Cardiac fibroblast (primary cell): ENCODE measurements at places on chromosomes 6 and 20.

DNA sequence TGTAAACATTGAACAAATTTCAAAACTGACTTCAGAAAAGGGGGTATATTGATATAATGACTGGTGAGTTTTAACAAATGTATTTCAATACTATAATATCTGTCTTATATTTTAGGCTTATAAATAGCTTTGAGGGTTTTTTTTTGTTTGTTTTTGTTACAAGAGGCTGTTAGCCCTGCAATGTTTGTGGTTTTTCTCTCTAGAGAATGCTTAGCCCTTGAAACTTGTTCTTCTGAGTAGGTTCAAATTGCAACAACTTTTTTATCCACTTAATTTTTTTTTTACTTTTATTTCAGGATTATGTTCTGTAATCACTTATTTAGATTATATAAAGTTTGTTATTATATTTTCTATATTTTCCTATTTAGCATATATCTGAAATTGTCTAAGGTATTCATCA, 333.2 kb downstream of the RIMS1 start:
- no peak for DNase-seq

GRCh38 chr6:88301256-88301655, 135.1 kb upstream of the CNR1 start:
- DNase-seq = no peak

DNA sequence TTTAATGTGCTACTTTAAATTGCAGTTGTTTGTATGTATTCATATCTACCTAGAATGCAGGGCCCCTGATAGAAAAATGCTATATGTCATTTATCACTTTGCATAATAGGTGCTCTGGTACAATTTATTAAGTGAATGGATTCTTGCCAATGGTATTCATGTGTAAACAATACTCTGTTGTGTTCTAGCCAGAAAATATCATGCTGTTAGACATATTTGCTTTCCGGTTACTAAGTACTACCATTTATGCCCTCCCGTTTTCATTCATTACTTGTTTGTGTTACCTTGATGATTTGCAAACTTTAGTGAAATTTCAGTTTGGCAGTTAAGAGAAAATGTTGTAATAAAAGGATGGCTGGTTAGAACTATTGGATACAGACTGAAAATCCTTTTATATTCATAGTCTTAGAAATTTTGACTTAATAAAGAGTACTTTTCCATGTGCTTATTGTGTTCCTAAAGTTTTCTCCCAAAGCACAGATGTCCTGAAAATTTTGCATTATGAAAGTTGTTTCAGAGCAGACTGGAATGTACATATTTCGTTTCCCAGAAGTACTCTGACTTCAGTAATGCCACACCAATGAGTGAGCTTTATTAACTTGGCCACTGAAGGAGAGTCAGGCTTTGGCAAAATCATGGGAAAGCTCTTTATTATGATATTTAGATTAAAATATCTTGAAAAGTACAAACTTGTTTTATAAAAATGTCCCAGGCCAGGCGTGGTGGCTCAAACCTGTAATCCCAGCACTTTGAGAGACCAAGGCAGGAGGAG, 31.5 kb downstream of the RPF2 start:
- peak; percentile 21 for DNase-seq

GRCh38 chr20:25699914-25700313, 3.3 kb upstream of the ZNF337 start:
- peak; percentile 46 for DNase-seq

DNA sequence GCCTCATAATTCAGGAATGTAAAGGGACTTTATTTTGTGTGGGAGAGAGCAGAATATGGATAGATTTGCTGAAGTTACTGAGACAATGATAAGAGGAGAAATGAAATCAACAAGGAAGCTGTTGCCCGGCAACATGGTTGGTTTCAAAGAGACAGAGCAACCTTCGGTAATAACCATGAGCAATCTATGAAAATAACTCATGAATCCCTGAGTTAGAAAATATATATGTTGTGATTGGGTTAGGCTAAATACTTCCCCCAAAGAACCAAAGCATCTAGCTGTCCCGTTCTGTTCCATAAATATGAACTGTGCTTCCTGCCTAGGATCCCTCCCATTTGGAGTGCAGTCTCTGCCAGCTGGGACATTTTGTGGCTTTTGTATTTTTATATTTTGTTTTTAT, 23.1 kb downstream of the SERPINB1 start:
- DNase-seq = peak; percentile 69

DNA sequence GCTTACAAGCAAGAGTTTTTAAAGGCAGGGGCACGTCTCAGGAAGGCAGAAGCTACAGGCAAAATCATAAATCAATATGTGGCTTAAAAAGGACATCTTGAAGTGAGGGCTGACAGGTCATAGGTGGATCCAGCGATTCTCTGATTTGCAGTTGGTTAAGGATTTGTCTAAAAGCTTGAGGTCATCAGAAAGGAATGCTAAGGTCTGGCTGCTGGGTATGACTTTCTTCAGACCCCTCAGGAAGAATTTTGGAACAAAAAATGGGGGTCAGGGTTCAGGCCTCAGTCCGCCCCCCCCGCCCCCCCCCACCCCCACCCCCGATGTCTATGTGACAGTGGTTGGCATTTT, 261.9 kb downstream of the CDH4 start:
- no peak for DNase-seq

GRCh38 chr20:59429396-59429795, 129.0 kb downstream of the EDN3 start:
- no peak for DNase-seq

- DNase-seq = peak; percentile 97
Observed at GRCh38 chr6:17907406-17908229, 79.8 kb downstream of the KIF13A start.

DNA sequence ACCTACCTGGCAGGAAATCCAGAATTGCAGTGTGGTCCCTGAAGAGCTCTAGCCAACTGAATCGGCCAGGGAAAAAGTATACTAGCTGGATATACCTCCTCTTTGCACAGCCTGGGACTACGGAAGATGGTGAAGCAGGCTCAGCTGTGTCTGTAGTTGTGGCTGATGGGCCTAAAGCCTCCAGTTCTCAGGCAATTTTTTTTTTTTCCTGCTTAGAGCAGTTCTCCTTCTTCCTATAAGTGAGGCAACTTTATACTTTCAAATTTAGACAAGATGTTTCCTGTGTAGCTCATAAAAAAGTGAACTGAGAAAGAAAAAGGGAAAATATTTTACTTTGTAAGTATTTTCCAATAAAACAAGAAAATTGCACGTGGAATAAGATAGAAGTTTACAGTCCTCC, 172.9 kb downstream of the CARMIL1 start:
- DNase-seq = no peak

DNA sequence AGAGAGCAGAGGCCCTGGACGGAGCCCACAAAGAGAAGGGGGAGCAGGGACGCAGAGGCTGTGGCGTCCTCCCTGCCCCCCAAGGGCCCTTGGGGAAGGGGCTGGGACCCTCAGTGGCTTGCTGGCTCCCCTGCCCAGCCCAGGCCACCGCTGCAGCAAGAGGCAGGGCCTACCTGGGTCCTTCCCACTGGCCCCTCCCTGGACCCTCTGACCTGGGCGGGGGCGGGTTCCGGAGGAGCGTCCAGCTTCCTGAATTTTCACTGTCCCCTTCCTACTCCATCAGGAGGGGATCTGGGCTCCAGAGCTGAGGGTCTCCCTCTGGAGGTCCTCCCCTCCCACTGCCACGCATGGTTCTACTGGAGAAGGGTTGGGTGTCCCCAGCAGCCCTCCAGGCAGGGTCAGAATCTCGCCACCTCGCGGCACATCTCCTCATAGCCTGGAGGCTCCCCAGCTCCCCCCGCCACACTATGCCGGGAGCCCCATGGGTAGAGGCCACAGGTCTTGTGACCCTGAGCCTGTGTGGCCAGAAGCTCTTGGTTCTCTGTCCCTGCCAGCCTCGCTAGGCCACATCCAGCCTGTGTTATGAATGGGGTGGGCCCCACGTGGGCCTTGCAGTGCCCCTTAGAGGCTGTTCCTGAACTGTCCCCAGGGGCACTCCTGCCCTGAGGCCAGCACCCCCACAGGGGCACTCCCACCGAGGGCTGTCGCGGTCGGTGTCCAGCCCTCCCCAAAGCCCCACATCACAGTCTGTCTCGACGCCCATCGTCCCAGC, 1.0 kb upstream of the SOX18 start:
- DNase-seq = no peak

DNA sequence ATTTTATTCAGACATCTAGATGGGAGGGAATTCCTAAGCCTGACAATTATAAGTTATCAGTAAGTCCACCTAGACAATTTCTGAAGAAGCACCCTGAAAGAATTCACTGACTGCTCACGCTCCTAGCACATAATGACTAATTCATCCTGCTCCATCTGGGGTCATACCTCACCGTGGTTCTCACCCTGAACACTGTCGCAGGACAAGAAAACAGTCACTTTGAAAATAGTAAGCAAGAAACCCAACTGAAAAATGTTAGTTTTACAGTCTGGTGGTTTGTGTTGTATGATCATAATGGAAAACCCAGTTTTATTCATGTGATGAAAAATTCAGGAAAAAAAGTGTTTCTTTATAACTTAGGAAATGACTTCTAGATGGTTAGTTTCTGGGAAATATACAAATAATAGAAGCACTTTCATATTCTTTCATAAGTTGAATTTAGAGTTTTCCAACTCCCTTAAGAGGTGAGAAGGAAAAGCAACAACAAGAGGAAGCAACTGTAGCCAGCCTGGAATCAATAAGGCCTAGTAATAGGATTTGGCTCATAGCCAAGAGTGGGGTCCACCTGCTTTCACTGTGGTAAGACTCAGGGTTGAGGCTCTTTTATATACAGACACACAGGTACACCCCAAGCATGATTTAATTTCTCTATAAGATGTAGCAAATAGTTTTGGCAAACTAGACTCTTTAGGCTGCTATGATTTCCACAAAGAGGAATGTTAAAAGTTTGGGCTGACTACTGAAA, 94.1 kb downstream of the HIVEP2 start:
- no peak for DNase-seq

GRCh38 chr6:101393829-101394251, 332 bp downstream of the GRIK2 start:
- DNase-seq = no peak

- peak; percentile 56 for DNase-seq
Observed at GRCh38 chr6:42979523-42980177, 669 bp upstream of the PEX6 start.

DNA sequence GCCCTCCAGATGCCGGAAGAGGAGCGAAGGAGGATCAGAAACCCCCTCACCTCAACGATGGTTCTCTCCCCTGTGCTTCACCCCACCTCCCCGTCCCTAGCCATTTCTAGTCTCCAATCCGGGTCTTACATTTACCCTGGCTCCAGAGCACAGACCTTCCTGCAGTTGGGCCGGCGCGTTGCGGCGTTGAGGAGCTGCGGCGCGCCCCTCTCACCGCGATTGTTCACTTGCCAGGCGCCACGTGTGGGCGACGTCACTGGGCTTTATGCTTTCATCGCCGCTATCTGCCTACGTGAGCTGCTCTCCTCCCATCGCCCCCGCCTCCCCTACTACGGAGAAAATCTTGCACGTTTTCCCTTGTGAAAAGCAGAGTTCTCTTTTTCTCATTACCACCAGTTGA, at the start of gene CRISP2:
Gene CRISP2 (minus strand): TSS at position 198 of the 400 bp plus-strand sequence. CDS start 4,347 bp downstream, outside the sequence.
- no peak for DNase-seq
